SW 1271 (cell line): ENCODE measurements at places on chromosomes 1 and 21.

DNA sequence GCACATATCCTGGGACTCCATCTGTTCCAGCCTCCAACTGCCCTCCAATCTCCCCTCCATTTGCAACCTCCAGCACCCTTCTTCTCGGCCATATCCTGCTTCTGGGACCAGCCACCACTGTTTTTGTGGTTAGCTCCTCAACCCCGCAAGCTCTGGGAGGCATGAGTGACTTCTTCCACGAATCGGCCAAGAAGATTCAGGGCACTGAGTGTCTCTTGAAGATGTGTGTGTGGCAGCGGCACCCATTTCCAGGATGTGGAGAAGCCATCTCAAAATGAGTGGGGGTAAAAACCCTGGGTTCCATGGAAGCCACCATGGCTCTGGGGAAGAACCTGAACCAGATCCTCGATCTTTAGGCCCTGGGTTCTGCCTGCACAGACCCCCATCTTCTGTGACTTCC is 194.6 kb downstream of the SLC45A1 start:
- no peak for DNase-seq

DNA sequence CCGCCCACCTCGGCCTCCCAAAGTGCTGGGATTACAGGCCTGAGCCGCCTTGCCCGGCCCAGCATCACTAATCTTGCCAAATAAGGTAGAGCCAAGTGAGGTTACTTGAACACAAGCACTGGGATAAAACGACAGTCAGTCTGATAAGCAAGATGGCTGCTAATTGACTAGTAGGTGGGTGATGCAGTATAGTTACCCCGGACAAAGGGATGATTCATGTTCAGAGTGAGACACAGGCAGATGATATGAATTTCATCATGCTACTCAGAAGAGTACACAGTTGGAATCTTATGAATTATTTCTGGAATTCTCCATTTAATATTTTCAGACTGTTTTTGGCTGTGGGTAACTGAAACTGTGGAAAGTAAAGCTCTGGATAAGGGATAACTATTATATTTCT is 178.4 kb downstream of the USP25 start:
- DNase-seq: no peak

- DNase-seq: no peak
These were observed 10.6 kb upstream of the NUCKS1 start for GRCh38 chr1:205760606-205761005.

DNA sequence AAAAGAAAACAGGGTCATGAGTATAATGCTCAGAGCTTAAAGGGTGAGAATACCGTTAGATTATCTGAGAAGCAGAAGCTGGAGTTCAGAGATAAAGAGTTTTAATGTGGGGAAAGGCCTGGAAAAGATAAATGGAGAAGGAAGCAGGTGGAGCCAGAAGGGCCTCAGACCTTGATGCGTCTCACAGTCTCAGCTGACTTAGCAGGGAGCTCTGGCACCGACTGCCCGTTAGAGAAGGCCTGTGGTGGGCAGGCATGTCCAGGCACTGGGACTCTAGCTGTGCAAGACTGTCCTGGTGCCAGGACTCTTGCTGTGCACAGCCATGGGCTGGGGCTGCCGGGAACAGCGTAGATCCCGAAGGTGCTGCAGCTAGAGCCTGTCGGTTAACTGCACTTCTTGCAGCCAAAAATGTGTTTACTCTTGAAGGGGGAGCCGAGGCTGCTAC is 3.8 kb upstream of the SLAMF9 start:
- DNase-seq: no peak

GRCh38 chr1:154742606-154743005 is 127.5 kb downstream of the KCNN3 start:
- DNase-seq: no peak

GRCh38 chr1:113027449-113027848 is 45.5 kb upstream of the LRIG2 start:
- no peak for DNase-seq

DNA sequence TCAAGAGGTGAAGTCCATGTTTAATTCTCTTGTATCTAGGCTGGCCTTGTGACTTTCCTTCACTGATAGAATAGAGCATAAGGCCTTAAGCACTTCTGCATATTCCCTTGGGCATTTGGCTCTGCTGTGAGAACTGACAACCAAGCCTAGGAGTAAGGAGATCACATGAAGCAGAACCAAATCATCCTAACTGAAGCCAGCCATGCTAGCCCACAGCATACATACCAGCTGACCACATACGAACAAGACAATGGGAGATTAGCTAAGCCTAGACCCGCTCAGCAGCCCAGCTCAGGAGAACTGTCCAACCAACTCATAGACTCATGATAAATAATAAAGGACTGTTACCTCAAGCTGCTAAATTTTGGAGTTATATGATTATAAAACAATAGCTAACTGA is 114.6 kb upstream of the NEK7 start:
- DNase-seq: no peak

GRCh38 chr1:156012051-156012817 is 8.5 kb downstream of the SSR2 start:
- DNase-seq: no peak

DNA sequence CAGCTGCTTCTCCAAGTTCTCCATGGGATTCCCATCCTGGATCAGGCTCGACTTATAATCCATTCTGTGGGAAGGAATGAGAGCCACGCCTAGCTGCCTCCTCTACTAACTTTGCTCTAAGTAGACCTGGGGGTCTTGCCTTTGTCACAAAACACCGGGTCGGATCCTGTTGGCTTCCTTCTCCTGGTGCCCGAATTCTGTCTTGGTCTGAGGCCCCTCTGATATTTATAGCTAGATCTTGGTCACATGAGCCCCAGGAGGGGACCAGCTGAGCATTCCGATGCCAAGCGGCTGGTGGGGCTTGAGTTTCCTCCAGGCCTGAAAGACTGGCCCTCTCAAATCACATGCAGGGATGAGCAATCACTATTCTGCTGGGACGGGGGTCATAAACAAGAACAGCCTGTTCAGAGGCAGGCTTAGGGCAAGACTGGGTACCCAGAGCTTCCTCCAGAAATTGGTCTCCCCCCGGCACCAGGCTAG is at the start of gene TRIM63:
TRIM63 (minus strand) TSS at position 199 of the 480 bp plus-strand sequence; CDS start at position 63, 136 bp downstream.
- DNase-seq: no peak

GRCh38 chr1:94658221-94658620 is 116.7 kb upstream of the F3 start:
- DNase-seq: no peak

- DNase-seq: no peak
These were observed at the start of gene ADGRL4 for GRCh38 chr1:79006564-79006963. ADGRL4 (minus strand) TSS chr1:79006730; CDS start chr1:79006654, 76 bp downstream.

DNA sequence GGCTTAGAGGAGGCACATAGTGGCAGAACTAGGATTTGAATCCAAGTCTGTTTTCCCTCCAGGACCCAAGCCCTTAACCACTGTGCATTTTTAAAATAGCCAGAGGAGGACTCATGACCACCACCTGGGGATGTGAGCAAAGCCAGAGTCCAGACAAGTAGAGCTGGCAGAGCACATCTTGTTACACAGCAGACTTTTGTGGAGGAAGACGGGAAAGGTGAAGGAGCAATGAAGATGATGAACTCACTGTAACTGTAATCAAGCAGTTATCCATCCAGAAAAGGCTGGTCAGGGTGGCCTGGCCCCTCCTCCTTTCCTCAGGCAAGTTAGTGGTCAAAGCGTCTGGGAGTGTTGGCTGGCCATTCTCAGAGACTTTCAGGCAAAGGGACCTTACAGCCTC is 50.9 kb downstream of the SLC44A3 start:
- DNase-seq: no peak

DNA sequence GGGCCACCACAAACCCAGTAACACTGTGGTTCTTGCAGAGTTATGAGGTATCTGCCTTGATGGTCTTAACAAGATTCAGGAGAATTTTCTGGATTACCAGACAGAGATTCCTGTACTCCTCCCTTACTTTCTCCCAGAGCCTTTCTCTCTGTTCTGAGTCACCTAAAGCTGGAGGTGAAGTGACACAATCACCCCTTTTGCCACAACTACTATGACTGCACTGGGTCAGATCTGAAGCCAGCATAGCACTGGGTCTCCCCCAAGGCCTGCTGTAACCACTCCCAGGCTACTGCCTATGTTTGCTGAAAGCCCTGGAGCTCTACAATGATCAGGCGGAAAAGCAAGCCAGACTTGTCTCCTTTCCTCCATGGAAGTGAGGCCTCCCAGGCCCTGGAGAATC is 156.7 kb upstream of the NEGR1 start:
- no peak for DNase-seq

- DNase-seq: no peak
These were observed 48.7 kb upstream of the PCP4 start for GRCh38 chr21:39818557-39818956.

DNA sequence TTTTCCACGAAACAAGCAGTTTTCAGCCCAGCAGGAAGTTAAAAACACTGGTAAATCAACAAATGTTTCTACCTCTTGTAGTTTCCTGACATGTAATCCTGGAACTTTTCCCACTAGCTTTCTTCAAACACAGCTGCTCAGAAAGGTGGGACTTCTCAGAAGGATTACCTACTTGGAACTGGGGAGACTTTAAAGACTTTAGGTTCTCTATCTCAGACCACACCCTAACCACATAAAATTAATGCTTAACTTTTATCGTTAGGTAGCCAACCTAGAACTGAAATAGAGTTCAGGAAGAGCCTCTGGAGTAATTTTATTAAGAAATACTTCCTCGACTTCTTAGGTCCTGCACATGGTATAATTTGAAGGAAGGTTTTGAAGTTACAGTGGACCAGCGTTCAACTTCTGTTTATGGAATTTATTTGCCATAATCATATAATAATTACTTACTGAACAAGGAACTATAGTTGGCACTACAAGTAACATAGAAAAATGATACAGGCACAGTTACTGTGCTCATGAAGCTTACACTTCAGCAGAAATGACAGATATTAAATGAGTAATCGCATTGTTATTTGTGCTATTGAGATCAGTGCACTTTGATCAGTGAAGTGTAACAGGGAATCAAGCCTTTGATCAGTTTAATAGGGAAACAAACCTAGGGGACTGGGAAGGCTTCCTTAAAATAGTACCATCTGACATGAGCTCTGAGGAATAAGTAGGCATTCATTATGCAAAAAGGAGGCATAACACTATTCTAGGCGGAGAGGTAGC is at the start of gene BCL2L15:
BCL2L15 (minus strand) TSS at position 180 of the 774 bp plus-strand sequence. CDS start 206 bp downstream, outside the sequence.
- DNase-seq: no peak

GRCh38 chr1:112546076-112546475 is 37.3 kb downstream of the WNT2B start:
- DNase-seq: no peak

DNA sequence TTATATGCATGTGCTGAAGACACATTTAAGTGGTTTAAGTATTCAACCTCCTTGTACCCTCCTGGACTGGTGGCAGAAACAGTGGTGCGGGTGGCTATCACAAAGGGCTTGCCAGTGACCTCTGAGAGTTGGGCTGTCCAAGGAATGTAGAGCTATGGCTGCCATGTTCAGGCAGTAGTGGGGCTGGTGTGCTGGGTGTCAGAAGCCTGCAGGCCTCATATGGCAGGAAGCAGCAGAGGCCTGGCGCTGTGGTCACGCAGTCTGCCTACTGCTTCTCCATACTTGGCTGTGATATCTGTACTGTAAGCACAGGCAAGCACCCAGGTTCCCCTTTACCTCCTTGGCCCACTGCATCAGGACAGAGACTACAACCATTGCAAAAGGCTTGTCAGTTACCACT is 870.0 kb downstream of the LRRIQ3 start:
- DNase-seq: no peak

DNA sequence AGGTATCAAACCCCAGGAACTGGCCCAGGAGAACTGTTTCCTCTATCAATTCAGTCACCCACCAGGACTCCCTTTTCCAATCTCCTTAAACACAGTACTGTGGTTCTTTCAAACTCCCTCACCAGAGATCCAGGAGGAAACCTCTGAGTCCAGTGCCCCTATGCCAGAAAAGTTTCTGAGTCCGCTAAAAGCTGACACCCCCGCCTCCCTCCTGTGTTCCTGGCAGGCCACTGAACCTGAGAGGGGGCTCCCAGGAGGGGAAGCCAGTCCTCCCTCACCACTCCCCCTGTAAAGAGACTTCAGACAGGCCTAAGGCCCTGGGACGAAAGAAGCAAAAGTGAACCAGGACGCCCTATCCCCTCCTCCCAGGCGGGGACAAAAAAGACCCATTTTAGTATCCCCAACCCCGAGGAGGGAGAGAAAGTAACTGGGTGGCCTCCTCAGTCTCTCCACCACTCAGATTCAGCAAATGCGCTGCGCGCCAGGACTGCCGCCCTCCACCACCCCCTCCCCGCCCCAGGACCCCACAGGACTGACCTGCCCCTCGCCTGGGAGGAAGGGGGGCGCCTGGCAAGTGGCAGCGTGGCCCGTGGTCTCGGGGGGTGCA is 624 bp downstream of the SLC41A1 start:
- no peak for DNase-seq

DNA sequence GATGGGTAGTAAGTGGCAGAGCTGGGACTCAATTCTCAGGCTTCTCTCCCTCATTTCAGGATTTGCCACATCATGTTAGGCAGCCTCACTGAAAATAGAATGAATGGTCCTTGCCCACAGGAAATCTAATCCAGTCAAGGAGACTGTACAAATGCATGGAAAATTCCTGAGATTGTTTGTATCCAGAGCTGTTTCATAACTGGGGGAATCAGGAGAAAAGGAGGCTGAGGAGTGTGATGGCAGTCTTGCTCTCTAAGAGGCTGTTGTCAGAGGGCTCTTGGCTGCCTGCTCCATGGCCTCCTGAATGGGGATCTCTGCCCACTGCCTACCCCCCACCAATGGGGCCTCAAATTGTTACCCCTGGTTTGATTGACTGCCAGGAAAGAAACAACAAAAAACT is 141.9 kb upstream of the TNR start:
- DNase-seq: no peak

DNA sequence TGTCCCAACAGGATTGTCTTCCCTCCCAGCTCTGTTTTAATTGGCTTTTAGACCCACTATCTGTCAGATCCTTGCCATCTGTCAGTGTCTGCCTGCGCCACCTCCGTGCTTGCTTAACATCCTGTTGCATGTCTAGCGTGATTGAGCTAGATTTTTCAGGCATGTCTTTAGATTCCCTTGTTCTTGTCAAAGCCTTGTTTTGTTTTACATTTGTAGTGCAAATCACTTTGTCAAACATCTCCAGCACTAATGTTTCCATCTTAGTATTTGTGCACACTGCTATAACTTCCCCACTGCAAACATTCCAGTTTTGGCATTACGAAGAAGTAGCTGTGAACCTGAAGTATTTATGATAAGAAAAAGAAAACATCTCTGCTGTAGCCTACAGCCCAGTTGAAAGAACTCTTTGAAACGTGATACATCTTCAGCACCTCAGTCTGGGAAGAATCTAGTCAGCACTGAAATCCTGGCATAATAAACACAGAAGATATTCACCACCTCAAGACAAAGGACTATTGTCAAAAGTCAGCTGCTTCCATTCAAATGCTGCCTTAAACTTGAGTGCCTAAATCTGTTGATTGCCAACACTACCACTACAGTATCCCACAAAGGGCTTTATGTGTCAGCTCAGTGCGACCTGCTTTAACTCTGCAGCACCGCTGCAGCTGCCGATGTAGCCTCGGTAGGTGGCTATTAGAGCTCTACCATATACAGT is 105.0 kb downstream of the FNBP1L start:
- DNase-seq: no peak
